Stimulated activated CD4-positive, alpha-beta T cell treated with anti-CD3 and anti-CD28 coated beads, Interleukin-2, amount 100 ng/mL, for 4 hours (primary cell): ENCODE measurements at places on chromosomes 1 and 21.

- DNase-seq: no peak
These were observed 258.3 kb downstream of the OLFM3 start for GRCh38 chr1:101738475-101738874.

GRCh38 chr21:33231526-33231925 lies 1.8 kb downstream of the IFNAR2 start:
- DNase-seq: no peak

DNA sequence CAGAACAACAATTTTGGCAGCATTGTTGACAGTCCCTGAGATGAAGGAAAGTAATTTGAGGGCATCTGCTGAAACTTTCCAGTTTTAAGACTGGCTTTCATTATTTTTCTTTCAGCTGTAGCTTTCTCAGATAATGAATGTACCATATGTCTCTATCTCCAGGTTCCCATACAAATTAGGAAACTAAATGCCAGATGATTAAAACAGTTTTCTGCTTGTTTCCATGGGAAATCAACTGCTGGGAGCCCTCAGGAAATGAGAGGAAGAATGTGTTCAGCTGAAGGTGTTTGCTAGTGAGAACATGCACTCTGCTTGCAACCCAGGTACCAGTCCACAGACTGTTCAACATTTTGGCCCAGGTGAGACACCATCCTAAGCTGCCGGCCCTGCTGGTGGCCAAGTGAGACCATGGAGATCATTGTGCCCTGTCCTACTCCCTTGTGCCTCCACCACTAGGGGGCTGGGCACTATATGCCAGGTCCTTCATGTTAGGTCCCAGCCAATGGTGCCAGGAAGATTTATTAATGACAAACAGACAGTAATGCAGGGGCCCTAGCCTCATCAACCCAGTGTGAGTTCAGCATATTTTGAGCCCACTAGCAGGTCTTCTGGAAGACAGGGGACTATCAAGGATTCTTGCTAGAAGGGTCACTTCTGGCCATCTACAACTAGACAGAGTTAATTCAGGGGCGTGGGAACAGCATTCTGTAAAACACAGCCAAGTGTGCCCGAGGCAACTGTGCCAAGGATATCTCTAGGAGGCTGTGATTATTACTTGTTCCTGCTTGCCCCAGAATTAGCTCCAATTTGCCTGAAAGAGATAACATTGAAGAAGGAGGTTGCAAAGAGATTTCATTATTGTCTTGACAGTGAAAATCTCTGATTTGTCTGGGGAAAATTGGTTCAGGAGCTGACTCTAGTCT lies 17.0 kb upstream of the LRRC8C start:
- DNase-seq: no peak

- no peak for DNase-seq
These were observed 7.3 kb downstream of the UQCRHL start for GRCh38 chr1:15799928-15800835.

DNA sequence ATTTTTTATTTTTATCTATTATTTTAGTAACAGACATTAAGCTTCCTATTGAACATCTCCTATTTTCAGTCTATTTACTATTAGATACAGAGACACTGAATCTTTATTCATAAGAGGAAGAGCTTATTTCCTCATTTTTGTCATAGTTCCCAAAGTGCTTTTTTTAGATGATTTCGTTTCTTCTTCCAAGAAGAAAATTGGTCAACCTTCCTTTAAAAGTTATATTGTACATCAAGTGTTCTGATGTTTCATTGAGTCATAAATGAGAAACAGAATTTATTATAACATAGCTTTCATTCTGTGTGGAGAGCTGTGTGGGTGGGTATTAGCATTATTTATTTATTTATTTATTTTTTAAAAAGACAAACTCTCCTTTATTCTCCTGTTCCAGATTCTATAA lies 50.6 kb upstream of the BACH1 start:
- no peak for DNase-seq

- no peak for DNase-seq
These were observed 42.2 kb downstream of the B3GALT5 start for GRCh38 chr21:39654951-39655350.

DNA sequence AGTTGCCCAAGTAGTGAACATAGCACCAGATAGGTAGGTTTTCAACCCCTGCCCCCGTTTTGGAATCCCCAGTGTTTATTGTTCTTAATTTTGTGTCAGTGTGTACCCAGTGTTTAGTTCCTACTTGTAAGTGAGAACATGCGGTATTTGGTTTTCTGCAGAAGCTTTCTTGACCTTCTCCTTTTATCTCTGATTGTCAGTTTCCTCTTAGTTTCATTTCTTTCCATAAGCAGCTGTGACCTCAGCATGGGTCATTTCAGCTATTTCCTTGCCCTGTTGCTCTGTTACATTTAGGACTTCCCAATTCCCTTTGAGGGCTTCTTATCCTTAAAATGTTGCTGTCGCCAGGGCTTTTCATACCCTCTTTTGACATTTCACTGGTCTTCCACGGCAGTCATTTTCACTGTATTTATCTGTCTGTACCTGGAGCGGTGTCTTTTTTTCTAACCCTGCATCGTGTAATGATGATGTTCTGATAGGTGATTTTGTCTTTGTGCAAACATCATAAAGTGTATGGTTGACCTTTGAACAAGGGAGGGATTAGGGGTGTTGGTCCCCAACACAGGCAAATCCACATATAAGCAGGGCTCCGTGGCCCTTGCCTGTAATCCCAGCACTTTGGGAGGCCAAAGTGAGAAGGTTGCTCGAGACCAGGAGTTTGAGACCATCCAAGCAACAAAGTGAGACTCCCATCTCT lies 15.0 kb downstream of the ITSN1 start:
- no peak for DNase-seq

DNA sequence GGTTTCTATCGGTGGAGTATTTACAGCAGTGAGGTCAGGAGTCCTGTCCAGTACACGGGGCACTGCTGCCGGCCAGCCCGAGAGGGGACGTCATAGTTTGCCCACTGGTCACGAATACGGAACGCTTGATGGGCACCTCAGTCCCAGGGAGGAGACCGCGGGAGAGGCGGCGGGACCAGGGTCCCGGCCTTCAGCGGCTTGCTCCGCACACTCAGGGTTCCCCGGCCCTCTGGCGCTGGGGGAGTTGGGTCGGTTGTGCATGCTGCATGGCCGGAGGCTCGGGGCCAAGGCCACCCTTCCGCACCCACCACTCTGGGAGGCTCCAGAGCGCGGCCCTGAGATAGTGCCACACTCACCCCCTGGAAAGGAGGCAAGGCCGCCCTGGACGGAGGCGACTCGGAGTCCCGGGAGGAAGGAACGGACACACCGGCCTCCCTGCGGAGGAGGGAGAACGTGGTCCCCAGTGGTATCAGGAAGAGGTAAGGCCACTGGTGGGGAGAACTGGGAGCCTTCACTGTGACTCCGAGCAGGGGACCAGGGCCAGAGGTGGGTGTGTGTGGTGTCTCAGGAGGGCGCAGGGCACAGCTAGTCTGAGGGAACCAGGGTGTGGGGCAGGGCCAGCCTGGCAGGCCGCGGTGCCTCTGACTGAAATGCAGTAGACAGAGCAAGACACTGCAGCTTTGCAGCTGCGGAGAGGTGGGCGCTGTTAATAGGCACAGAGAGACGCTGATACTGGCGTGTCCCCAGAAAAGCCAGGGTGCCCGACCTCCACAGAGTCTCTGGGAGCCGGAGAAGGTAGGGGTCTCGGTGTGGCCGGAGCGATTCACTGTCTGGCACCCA lies 28.6 kb upstream of the PRSS38 start:
- no peak for DNase-seq

DNA sequence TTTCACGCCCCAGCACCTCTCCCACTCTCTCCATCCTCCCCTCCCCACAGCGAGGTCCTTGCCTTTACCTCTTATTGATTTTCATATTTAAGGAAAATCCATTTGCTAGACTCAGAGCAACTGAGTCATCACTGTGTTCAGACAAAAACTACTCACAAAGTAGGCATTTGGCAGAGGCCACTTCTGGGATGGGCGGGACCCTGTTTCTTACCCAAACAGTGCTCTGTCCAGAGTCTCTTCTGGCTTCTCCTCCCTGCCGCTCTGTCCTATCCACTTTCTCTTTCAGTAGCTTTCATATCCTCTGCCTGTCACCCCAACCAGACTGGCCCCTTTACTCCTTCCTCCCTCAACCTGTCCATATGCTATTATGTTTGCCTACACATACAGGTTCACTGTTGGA lies 2.4 kb upstream of the NAV1 start:
- no peak for DNase-seq

GRCh38 chr1:6483017-6483760 lies 8.3 kb downstream of the PLEKHG5 start:
- no peak for DNase-seq

DNA sequence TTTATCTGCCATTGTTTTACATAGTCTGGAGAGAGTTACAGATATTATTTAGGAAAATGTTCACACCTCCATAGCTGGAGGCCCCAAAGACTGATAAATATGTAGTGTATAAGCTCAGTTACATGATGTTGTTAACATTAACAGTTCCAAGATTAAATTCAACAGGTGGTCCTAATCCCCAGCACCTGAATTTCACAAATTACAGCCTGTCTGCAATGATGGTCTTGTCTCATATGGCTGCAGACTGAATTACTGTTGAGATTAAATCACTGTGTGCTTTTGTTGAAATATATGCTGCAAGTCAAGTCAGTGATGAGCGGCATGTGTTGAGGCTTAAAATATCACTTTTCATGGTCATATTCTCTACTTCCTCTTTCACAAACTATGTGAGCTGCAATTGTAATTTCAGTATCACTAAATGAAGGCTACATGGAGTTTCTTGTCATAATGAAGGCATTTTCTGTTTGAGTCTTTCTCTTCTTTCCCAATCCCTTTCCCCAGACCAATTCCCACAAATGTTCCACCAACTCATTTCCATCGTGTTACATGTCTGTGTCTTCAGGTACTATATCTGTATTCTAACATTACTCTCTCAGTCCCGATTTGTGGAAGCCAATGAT lies 4.2 kb downstream of the ST6GALNAC5 start:
- DNase-seq: no peak

- DNase-seq: no peak
These were observed 216.9 kb upstream of the NRIP1 start for GRCh38 chr21:15281714-15282113.

GRCh38 chr1:228500901-228501871 lies 14.0 kb downstream of the RNF187 start:
- DNase-seq: peak; percentile 83

DNA sequence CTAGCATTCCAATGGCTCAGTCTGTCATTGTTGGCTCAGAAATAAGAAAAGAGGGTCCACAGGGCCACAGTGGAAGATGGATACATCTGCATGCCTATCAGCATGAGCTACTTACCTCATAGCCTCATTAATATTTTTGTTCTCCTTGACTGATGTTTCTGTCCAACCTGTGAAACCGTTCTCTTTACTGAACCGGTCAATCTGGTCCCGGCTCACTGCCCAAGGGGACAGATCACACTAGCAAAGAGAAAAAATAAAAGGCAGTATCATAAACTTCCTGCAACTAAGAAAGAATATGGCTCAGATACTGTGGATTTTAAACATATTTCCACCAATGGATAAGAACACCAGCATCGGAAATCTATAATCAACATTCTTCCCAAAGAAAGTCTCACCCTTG lies 4.7 kb downstream of the RAB29 start:
- DNase-seq: no peak

GRCh38 chr1:234968451-234968850 lies 160.2 kb downstream of the TOMM20 start:
- DNase-seq: no peak

- no peak for DNase-seq
These were observed 55.7 kb downstream of the XCL2 start for GRCh38 chr1:168488138-168488537.

- DNase-seq: no peak
These were observed 32.2 kb upstream of the GADD45A start for GRCh38 chr1:67652800-67653199.

GRCh38 chr1:2380816-2381591 lies 10.3 kb downstream of the MORN1 start:
- no peak for DNase-seq

- no peak for DNase-seq
These were observed 541.4 kb upstream of the B3GALT2 start for GRCh38 chr1:193727850-193728249.

DNA sequence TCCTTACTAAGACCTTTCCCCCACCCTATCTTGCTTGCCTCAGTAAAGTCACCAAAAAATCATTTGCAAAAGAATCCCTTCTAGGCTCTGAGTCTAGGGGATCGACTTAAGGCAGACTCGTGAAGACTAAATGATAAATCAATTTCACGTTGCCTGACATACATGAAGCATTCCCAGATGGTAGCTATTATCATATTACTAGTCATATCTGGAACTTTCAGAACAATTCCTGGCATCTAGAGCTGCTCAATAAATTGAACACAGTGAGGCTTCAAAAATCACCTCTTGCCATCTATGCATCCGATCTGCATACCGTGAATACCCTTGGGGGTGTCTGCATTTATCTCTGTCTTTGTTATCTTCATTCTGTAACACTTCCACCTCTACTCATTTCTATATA lies 49.6 kb upstream of the DAB1 start:
- DNase-seq: no peak

DNA sequence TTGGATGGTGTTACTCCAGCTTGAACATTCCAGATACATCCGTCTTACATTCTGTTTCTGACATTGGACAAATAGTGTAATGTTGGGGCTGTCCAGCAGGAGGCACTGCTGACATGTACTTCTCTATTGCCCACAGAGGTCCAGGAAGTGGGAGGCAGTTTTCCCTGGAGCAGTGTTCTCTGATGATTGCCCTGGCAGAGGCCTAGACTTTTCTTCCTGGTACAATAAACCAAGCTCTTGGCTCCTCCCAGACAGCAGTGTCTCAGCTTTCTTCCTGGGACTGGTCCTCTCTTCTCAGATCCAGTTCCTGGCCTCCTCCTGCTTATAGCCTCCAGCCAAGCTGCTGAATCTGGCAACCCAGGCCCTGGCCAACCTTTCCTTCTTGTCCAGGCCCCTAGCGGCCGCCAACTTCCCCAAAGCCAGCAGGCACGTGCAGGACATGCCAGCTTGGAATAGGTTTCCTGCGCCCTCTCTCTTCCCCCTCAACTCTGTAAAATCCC lies 14.9 kb upstream of the IFNLR1 start:
- DNase-seq: no peak

- no peak for DNase-seq
These were observed 4.2 kb upstream of the ZNF496 start for GRCh38 chr1:247335882-247336281.

- no peak for DNase-seq
These were observed 3.4 kb downstream of the MRPL20 start for GRCh38 chr1:1403653-1404052.

GRCh38 chr1:110718452-110718851 lies 43.7 kb upstream of the KCNA3 start:
- no peak for DNase-seq

GRCh38 chr1:162921311-162921710 lies 60.3 kb upstream of the CCDC190 start:
- DNase-seq: no peak

DNA sequence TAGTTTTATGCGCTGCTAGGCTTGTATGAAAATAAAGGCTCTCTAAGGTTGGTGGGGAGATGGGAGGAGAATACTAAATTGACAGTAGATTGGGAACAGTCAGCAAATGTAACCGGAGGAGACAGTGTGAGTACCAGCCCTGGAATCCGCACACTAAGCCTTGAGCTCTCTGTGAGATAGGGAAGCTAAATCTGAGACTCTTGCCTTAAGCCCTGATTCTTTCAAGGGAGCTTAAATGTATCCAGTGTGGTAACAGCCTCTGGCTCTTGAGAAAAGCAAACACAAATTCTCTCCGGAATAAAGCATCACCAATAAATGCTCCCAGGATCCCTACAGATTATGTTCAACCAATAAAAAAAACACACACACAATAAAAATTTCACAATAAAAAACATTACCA lies 33.0 kb upstream of the PDPN start:
- DNase-seq: no peak

GRCh38 chr1:44355582-44356305 lies 687 bp upstream of the ERI3 start:
- DNase-seq: no peak

- DNase-seq: no peak
These were observed 71.4 kb upstream of the GCLM start for GRCh38 chr1:93980320-93981273.
